ENCODE measurements at places on chromosomes 5 and 9.
A peak's percentile ranks its signal among the peaks of the same experiment; 100 is the strongest.

DNA sequence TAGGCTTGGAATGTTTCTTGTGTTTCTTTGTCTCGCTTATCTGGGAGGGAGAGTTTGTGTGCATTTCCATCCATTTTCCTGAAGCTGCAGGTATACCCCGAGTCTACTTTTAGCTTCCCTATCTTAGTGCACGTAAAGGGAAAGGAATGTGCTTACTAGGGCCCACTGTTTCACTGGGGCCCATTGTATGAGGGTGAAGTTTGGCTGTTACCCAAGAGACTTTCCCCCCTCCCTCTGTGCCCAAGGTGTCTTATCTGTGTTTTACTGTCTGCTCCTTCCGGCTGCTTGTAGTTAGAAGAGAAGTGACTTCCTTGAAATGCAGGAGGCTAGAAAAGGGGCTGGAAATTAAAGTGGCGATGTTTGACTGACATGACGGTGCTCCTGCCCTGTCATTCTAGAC, 12.1 kb upstream of the BTNL3 start:
- DNase-seq, result no peak

DNA sequence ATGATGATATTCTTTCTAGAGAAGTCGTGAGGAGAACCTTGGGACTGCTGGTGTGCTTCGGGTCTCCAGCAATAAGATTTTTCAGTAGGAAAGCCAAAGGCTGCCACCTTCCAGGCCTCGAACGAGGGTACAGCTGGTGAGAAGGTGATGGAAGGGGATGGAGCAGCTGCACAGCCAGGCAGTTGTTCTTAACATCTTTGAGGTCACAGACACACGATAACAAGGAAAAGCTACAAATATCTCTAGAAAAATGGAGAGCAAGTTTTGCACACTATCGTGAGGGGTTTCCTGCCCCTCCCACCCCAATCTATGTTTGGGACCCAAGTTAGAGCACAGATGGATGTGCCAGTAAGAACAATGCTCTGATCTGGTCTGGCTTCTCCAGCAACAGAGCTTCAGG, 6.8 kb upstream of the IL7R start:
- no peak for DNase-seq

DNA sequence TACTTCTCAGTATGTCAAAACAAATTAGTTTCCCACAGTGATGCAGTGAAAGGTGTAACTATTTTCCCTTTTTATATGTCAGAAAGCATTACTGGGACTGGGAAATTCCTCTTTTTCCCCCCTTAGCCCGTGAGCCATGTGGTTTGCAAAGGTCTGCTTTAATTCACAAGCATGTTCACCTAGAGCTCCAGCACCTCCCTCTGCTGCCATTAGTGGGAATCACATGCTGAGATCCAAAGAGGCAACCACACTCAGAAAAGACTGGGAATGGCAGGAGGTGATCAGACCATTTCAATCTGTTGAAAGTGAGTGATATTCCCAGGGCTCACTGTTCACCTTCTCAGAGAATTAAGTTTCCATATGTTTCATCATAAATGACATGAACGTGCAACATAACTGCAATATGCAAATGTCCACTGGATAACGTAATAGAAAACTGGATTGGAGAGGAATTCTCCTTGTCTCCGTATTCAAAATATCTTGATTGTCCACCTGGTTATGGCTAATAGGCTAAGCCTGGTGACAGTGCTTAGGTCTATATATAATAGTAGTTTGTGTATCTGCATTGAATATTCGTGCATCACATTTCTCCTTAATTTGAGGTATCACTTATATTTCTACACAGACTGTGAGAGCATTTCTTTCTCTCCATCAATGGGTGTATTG, 703.5 kb upstream of the WWC1 start:
- DNase-seq, result no peak

GRCh38 chr9:27664121-27664779, 91.0 kb upstream of the C9orf72 start:
- DNase-seq, result no peak

- no peak for DNase-seq
Measured at GRCh38 chr9:22356985-22357384, 89.6 kb upstream of the DMRTA1 start.

DNA sequence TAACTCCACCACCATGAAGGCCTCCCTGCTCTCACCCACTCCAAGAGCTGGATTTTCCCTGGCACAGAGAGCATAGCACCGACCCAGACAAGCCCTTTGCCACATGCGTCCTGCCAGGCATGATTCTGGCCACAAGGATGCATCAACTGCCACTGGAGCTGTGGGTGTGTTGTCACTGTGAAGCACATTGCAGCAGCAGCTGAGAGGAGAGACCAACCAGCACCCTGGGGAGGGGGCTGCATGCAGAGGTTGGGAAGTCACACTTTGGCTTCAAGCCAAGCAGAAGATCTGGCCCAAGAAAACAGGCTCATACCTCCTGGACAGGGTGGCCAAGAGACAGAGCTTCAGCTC, 22.6 kb upstream of the PTGES start:
- no peak for DNase-seq

DNA sequence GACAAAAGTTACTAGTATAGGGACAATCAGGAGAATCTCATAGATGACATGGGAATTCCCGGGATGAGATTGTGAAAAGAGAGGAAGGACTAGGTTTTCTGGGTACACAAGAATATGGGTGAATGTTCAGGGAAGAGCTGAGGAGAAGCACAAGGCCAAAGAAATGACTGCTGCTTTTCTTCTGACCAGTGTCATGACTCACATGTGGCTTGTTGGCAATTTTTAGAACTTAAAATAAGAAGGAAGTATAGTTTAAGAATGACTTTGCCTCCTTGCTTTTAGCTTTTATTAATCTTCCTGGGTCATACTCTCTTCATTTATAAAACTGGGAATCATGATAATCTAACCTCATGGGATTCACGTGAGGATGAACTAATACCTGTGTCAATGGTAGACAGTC, 652.4 kb upstream of the MEF2C start:
- no peak for DNase-seq

DNA sequence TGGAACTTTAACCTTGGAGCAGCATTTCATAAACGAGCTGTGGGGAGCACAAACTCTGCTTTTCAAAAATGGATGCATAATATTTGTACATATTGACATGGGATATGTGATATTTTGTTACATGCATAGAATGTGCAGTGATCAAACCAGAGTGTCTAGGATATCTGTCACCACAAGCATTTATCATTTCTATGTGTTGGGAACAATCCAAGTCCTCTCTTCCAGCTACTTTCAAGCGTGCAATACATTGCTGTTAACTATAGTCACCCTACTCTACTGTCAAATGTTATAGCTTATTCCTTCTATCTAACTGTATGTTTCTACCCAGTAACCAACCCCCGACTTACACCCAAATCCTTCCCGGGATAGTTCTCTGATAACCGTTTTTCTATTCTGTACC, 15.0 kb upstream of the C5orf58 start:
- DNase-seq, result no peak

- no peak for DNase-seq
Measured at GRCh38 chr5:168879929-168880328, 300.8 kb upstream of the PANK3 start.

DNA sequence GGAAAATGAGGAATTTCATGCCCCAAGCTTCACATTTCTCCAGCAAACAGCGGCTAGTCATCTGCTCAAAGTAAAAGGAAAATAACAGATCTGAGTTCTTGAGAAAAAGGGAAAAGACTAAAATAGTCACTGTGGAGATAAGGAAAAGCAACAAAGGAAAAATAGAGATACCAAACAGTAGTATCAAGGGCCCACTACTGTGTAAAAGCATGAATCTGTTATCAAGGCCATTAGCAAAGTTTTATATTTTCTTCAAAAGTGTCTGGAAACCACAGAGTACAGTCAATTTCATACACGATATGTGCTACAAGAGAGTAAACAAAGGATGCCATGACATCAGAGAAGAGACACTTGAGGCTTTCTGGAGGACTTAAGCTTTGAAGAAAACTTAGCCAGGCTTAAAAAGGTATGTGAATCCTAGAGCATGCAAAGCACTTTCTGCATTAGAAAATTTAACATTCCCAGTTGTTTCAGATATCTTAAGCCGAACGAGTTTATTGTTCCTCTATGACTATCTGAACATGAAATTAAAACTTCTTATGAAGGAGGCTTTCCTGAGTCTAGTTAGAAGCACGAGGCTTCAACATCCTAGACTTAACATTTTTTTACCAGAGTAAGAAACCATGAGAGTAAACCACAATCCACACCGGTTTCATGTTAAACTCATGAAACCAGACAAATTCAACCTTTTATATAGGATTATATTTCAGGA, 1.2 kb downstream of the TTC33 start:
- no peak for DNase-seq

DNA sequence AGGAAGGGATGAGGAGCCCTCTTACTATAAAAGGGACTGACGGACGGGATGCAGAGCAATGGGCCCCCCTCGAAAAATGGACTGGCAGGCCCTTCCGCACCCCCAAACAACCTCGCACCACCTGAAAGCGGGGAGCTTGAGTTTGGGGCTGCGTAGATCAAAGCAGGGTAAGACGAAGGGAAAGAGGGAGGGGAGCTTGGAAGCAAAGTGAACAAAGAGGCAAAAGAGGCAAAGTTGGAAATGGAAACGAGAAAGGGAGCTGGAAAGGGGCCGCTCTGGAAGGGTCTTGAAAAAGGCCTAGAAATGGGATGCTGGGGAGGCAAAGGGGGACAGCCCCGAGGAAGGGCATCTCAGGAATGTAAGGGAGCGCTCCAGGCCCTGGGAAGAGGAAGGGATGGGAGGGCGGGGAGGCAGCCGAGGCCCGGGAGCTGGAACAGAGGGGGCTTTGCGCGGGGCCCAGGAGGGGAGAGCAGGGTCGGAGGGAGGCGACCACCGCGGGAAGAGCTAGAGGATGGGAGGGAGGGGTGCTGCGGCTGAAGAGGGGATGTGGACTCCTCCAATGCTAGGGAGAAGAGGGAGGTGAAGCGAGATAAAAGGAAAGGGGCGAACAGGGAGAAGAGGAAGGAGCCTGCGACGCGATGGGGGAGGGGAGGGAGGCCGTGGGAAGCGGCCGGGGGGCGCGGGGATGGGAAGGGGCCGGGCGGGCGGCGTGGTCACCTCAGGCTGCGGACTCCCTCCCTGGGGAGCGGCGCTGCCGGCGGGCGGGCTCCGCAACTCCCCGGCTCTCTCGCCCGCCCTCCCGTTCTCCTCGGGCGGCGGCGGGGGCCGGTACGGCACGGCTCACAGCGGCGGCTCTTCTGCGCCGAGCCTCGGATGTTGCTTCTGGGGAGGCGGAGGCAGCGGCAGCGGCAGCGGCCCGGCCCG, 577 bp downstream of the RNF145 start:
- peak; percentile 42 for DNase-seq

- DNase-seq, result no peak
Measured at GRCh38 chr5:25905646-25906045, 1132.7 kb downstream of the CDH9 start.

DNA sequence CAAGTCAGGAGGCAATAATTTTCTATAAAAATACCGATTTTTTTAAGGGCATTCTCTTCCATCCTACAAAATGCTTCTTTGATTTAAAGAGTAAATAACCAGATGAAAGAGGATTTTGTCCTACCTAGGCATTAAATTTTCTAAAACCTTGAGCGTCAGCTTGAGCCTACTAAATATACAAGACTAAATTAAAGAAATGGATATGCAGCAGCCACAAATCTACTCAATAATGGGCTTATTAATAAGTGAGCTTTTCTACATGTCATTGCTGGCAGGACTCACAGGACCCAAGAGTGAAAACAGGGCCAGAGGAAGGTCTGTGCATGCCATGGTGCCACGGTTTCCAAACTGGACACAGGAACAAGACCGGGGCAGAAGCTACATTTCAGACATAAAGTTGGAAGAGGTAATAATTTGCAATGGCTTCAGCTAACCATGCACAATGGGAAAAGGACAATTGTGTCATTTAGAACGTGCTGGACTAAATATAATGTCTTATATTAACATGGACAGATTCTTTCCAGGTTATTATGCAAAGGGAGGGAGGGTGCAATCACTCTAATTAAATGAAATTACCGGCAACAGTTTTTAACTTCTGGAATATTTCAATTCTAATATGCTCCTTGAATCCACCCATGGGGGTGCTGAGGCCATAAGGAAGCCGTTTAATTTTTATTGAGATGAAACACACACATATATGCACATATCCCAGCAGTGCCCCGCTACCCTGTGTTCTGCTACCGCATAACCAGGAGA, 5.2 kb downstream of the WHRN start:
- DNase-seq, result no peak

DNA sequence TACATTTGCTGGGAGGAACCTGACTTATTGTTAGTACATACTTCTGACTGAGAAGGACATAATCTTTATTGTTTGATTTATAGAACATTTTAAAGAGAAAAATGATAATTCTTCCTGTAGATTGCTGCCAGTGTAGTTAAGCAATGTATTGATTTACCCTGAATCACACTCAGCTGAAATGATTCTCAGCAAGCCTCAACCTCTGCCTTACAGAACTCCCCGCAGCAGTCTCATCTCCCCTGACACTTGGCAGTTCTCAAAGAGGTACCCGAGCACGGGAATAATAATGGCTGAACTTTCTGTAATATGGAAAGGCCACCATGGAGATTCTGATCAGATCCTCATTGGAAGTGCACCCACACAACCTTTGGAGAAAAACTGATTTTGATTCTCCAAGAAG, 74.9 kb upstream of the RFX3 start:
- DNase-seq, result no peak

- no peak for DNase-seq
Measured at GRCh38 chr5:153445875-153446579, 44.4 kb upstream of the GRIA1 start.

GRCh38 chr5:8857051-8857450, 688.8 kb downstream of the SEMA5A start:
- no peak for DNase-seq

GRCh38 chr5:150263801-150264621, 25.6 kb downstream of the CAMK2A start:
- DNase-seq, result no peak

DNA sequence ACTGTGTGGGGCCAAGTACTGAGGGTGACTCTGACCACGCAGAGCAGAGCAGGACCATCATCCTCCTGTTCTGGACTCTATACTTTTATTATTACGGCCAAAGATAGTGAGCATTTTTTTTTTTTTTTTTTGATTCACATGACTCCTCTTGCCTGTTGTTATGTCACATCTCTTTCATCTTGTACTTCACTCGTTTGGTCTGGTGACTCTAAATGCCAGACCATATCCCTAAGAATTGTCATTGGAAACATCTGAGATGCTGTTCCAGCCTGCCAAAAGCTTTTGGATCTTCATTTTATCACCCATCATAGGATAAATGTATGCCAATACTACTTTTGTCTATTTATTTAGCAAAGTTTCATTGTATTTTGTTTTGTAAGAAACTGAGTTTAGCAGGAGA, 168.2 kb upstream of the RAI14 start:
- DNase-seq, result no peak

DNA sequence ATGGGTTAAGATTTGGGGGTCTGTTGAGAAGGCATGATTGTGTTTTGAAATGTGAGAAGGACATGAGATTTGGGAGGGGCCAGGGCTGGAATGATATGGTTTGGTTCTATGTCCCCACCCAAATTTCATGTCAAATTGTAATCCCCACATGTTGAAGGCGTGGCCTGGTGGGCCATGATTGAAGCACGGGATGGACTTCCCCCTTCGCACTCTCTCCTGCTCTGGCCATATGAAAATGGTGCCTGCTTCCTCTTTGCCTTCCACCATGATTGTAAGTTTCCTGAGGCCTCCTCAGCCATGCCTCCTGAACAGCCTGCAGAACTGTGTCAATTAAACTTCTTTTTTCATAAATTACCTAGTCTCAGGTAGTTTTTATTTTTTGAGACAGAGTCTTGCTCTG, 14.7 kb upstream of the NOTCH1 start:
- no peak for DNase-seq
